Activated CD4-positive, CD25-positive, alpha-beta regulatory T cell treated with anti-CD3 and anti-CD28 coated beads, Interleukin-2, amount 50 U/mL, for 72 hours (primary cell): ENCODE measurements at places on chromosomes 4 and X.

- no peak for DNase-seq
Measured at GRCh38 chr4:112938461-112939058, 110.9 kb upstream of the ANK2 start.

GRCh38 chrX:24079411-24079810, 24.7 kb downstream of the EIF2S3 start:
- no peak for DNase-seq

GRCh38 chrX:43003204-43003565, 225.2 kb upstream of the PPP1R2C start:
- no peak for DNase-seq

DNA sequence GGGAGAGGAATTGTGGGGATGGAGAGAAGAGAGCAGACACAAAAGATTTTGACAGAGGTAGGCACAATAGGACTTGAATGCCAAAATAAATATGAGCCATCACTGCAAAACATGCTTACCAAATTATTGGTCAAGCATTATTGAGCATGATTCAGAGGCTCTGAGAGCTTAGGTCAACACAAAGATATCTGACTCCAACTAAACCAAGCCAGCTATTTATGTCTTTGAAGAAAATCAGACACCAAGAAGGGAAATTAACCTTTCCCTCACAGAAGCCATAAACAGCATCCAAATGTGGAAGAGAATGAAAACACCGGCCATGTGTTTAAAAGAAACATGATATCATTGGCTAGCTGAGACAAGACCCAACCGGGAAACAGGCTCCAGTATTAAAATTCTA, 323.2 kb downstream of the RAB28 start:
- no peak for DNase-seq

DNA sequence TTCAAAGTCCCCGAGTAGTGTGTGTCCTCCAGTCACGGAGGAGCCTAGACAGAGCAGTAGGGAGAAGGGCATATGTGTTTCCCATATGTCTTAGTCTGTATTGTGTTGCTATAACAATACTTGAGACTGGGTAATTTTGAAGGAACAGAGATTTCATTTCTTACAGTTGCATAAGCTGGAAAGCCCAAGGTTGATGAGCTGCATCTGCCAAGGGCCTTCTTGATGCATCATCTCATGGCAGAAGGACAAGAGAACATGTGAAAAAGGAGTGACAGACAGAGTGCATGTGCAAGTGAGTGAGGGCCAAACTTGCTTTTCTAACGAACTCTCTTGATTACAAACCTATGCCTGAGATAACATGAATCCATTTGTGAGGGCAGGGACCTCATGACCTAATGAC, 243.4 kb downstream of the ARHGAP10 start:
- DNase-seq, result no peak

- DNase-seq, result no peak
Measured at GRCh38 chrX:66601522-66601921, 37.4 kb downstream of the EDA2R start.

- DNase-seq, result no peak
Measured at GRCh38 chrX:120429776-120430540, 39.1 kb downstream of the LAMP2 start.

DNA sequence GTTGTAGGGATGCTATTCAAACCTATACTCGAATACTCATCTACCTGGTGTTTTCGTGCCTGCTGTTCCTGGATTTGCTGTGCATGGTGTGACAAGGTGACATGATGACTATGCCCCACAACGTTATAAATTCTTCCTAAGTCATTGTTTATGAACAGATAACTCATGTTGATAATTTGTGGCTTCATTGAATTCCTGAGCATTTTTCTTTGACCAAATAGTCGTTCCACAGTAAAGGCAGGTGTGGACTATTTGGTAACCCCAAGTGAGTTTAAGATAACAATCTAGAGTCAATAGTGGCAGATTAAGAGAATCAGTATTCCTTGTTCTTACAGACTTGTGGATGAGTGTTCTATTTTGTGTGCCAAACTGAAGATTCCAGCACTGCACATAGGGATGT, 59.9 kb downstream of the SNX25 start:
- DNase-seq, result no peak

DNA sequence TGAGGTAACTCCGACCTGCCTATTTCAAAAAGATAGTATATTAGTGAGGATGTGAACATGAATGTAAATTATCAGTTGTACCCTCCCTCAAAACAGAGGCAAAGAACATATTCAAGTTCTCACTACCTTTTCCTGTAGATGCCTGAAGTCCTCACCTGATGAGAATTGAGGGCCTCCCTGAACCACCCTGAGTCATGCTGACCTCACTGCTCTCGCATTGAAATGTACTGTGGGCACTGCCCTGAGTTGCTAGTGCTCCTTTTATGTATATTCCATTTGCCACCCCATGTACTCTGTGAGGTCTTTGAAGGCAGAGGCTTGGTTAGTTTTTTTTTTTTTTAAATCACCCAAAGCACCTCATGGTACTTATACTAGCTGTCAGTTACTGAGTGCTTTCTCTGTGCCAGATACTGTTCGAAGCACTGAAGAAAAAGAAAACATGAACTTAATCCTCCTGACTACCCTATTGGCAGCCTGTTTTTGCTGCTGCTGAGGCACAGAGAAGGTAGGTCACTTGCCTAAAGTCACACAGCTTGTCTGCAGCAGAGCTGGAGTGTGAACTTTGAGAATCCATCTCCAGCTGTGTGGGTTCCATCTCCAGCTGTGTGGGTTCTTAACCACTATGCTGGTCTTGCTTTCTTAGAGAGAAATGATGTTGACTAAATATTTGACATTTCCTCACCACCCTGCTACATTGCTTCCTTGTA, 253.1 kb upstream of the GPC4 start:
- no peak for DNase-seq

GRCh38 chrX:66914080-66914479, 275.2 kb upstream of the EDA2R start:
- DNase-seq, result no peak

- DNase-seq, result no peak
Measured at GRCh38 chrX:40809210-40809609, 73.9 kb upstream of the MED14 start.

GRCh38 chrX:140764401-140764919, 54.9 kb downstream of the LINC00632 start:
- DNase-seq, result no peak

GRCh38 chrX:38805432-38806389, 4.5 kb downstream of the MID1IP1 start:
- DNase-seq, result peak; percentile 53

GRCh38 chrX:118550792-118551191, 55.2 kb downstream of the DOCK11 start:
- DNase-seq, result no peak

DNA sequence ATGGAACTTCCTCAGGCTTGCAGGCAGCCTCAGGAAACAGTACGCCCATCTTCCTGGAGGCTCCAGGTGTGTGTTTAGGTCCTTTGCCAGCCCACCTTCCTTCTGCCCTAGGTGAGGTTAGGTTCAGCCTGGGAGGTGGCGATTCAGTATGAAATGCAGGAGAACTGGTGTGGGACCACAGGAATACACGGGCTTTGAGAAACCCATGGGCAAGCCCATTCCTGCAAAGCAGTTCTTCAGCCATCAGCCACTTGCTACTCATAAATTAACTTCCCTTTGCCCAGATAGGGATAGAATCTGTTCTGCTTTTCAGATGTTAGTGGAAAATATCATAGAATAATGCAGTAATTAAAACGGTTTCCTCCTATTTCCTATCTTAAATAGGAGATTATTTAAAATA, 32.2 kb downstream of the TBC1D14 start:
- DNase-seq, result no peak
